GM18507 (cell line): ENCODE measurements at places on chromosomes 11 and 22.

DNA sequence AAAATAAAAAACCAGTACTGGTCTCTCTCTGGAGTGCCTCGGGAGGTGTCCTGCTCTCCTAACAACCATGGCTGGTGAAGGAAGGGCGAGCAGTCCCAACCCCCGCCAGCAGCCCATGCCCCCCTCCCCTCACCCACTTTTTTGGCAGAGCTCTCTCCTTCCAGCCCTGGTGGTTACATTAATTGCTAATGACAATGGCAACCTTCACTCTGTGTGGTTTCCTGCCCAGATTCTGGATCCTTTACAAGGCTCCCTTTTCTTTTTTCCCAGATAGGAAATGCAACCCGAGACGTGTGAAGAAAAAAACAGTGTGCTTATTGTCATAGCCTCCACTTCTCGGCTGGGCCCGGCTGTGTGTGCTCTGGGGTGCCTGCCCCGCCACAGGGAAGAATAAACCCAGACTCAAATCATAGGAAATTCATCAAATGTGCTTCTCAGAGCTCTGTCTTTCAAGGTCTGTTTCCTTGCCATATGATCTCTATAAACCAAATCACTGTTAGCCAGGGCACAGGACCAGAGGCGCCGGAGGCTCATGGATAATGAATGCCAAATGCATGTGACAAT is 513.0 kb downstream of the SOX6 start:
- no peak for DNase-seq

DNA sequence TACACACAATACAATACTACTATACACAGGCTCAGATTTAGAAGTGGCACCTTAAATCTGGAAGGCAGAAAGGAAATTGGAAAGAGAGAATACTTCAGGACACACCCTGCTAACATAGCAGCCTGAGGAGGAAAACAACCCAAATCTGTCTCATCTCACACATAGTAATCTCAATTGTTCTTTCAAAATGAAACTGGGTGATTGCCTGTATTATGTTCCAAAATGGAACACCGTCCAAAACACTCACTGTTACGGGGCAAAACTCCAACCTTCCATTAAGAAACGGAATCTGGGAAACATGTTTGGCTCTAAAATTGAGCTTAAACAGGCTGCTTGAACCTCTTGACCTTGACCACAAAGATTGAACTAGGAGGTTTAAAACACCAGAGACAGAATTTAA is 572.6 kb downstream of the OPCML start:
- DNase-seq, result no peak

DNA sequence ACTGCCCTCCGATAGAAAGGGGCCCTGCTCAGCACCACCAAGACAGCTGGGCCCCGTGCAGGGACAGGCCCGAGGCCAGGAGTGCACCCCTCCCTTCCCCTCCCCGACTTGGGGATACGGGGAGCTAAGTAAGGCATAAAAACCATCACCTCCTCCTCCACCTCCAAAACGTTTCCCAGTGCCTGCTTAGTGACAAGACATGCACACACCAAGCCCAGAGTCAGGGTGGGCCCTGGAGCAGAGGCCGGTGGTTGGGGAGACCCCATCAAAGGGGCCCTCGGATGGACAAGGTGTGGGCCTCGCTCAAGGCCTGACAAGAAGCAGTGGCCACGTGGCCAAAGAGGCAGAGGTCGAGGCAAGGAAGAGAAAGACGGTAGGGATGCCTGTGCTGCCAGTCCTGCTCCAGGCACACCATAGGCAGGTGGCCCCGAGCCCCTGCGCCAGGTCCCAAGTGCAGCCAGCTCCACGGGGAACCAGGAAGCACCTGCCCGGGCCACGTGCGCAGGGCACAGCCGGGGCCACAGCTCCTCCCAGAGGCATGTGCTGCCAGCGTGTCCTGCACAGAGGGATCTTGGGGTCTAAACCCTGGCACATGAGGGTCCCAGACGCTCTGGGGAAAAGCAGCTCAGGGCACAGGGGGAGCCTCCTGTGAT is 53.0 kb downstream of the BRD1 start:
- DNase-seq, result no peak

DNA sequence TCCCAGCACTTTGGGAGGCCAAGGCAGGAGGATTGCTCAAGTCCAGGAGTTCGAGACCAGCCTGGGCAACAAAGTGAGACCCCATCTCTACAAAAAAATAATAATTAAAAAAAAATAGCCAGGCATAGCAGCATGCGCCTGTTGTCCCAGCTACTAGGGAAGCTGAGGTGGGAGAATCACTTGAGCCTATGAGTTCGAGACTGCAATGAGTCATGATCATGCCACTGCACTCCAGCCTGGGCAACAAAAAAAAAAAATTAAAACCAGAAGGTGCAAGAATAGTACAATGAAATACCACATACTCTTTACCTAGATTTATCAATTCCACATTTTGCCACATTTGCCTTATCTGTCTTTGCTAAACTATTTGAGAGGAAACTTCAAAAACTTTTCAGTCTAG is 8.2 kb downstream of the DPF2 start:
- DNase-seq, result no peak

- no peak for DNase-seq
Observed at GRCh38 chr11:79086056-79086455, 354.8 kb downstream of the TENM4 start.

DNA sequence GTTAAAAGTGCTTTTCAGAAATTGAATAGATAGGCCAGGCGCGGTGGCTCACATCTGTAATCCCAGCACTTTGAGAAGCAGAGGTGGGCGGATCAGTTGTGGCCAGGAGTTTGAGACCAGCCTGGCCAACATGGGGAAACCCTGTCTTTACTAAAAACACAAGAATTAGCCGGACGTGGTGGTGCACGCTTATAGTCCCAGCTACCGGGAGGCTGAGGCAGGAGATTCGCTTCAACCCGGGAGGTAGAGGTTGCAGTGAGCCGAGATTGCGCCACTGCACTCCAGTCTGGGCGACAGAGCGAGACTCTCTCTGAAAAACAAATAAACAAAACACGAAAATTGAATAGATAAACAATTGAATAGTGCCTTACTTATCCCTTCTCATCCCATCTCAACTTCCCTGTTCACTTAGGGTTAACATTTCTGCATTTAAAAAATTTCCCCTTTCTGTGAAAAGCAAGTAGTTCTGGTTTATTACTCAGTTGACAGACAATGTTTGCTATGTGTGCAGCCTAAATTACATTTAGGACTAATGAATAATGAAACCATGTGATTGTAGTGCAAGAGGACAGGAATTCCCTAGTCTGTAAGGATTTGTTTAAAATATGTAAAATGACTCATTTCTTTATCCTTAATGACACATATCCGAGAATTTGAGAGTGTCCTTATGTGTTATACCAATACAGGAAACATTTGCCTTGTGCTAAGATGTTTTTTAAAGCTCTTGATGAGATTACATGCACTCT is 6.0 kb downstream of the RNF169 start:
- no peak for DNase-seq

- DNase-seq, result no peak
Observed at GRCh38 chr11:78573681-78574080, 983 bp downstream of the NARS2 start.

DNA sequence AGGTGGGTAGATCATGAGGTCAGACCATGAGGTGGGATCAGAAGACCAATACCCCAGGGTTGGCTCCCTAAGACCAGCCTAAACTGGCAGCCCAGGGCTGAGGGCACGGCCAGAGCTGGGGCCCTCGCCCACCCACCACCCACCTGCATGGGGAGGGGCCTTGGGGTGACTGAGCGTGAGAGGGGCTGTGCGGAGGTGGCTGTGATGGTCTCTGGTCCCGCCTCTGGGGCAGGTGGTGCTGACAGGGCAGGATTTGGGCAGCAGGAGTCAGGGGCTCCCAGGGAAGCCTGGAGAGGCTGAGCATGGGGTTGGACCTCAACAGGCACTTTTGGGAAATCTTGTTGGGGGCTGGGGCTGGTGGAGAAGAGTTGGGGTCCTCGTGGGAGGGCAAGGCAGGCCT is 39.8 kb upstream of the MUC5AC start:
- no peak for DNase-seq

DNA sequence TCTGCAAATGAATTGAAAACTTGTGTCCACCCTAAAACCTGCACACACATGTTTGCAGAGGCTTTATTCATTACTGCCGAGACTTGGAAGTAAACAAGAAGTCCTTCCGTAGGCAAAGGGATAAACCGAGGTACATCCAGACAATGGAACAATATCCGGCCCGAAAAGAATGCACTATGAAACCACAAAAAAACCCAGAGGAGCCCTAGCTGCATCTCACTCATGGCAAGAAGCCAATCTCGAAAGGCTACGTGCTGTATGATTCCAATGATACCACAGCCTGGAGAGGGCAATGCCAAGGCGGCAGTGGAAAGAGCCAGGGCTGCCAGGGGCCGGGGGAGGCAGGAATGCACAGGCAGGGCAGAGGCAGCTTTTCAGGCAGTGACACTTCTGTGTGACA is 3.2 kb upstream of the MRPL23 start:
- DNase-seq, result no peak

- DNase-seq, result no peak
Observed at GRCh38 chr11:18145025-18145424, 12.7 kb downstream of the MRGPRX3 start.

DNA sequence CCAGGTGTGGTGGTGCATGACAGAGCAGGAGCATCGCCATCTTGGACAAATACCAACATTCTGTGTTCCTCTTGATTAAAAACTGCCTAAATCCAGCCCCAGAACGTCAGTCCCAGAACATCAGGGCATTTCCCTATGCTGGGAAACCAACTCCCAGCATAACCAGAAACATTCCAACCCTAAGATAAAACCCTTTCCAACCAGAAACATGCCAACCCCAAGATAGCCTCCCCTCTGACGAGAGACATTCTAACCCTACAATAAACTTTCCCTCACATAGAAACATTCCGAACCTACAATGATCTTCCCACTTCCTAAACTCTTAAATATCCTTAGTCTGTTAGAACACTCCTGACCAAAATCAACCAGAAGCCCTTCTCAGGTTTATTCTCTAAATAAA is 11.6 kb downstream of the PLAAT4 start:
- no peak for DNase-seq

- DNase-seq, result no peak
Observed at GRCh38 chr11:40867991-40868632, 591.3 kb downstream of the LRRC4C start.

- DNase-seq, result no peak
Observed at GRCh38 chr11:12868315-12869073, 140.6 kb upstream of the RASSF10 start.

- no peak for DNase-seq
Observed at GRCh38 chr22:47030881-47031627, 268.6 kb downstream of the TBC1D22A start.

DNA sequence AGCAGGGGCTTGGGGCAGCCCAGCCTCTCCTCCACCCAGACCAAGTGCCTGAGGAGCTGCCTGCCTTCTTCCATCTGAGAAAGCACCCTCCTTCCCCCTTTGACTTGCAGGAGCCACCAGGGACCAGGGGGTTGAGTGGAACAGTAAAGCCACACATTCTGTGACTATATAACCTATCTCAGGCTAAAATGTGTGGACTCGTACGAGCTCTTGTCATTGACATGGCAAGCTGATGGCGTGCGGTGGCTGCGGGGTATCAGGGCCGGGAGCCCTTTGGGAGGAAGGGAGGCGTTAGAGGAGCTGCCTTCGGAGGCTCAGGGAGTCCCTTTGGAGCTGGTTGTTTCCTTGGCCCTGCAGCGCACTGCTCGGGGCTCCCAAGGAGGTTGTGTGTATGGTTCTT is 84.5 kb downstream of the CEP164 start:
- DNase-seq, result no peak

DNA sequence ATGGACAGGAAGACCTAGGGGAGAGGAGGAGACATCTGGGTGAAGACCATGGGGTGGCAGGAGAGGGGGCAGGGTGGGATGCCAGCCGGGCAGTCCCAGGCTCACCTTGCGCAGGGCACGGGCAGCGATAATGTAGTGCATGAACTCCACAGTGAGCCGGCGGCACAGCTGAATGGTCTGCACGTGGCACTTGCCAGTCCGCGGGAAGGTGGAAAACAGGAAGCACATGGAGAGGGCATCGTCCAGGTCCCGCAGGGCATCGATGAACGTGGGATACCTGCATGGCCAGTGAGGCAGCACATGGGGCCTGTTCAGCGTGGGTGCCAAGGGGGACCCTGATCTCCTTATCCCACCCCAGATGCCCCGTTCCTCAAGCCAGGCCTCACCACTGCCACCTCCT is 7.3 kb downstream of the PES1 start:
- no peak for DNase-seq

GRCh38 chr11:86904001-86904400 is 51.2 kb downstream of the FZD4 start:
- DNase-seq, result no peak

DNA sequence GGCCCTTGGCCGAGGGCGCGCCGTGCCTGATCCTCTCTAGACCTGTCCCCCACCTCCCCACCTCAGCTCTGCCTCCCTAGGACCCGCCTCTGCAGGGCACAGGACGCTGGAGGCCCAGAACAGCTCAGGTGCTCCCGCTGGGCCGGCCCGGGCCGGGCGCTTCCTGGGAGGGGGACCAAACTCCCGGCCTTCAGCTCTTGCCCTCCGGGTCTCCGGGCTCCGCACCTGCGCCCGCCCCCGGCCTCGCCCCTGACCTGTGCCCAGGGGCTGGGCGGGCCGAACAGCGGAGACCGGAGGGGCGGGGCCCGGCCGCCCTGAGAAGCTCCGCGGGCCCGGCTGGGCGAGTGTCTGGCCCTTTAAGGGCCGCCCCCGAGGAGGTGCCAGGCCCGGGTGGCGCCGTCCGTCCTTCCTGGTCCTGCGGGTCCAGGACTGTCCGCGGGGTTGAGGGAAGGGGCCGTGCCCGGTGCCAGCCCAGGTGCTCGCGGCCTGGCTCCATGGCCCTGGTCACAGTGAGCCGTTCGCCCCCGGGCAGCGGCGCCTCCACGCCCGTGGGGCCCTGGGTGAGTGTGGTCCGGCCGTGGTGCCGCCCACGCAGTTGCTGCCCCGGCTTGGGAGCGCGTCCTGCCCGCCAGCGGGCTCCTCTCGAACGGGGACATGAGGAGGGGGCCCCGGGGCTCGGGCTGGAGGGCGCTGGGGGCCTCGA is at the start of gene SSH3:
TSS of gene SSH3 (plus strand) at position 399 of the 703 bp plus-strand sequence. CDS start at position 495, 96 bp downstream.
- no peak for DNase-seq

- no peak for DNase-seq
Observed at GRCh38 chr11:91374794-91375193, 849.8 kb upstream of the FAT3 start.

DNA sequence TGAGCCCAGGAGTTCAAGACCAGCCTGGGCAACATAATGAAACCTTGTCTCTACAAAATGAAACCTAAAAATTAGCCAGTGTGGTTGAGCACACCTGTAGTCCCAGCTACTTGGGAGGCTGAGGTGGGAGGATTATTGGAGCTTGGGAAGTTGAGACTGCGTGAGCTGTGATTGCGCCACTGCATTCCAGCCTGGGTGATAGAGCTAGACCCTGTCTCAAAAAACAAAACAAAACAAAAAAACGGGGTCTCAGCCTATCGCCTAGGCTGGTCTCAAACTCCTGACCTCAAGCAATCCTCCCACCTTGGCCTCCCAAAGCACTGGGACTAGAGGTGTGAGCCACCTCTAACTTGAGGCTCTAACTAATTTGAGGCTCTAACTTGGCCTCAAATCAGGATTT is 13.6 kb downstream of the PPIL2 start:
- no peak for DNase-seq

DNA sequence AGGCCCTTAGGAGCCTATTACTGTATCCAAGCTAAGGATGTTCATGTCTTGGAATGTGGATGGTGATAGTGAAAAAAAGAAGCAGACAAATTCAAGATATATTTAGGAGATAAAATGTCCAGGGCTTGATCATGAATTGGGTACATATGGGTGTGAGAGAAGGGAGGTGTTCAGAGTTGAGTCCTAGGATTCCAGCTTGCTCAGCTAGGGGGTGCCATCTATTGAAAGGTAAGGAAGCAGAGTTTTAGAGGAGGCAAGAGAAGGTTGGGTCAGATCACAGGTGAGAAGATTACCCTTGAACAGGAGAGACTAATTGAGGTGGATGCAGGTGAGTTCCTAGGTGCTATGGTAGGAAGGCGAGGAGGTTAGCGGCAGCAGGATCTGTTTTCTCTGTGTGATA is 60.5 kb downstream of the GRAMD1B start:
- no peak for DNase-seq
